Stimulated activated CD4-positive, alpha-beta T cell treated with anti-CD3 and anti-CD28 coated beads, Interleukin-2, amount 100 ng/mL, for 4 hours (primary cell): ENCODE measurements at places on chromosomes 16 and 17.

- no peak for DNase-seq
These were observed 32.4 kb downstream of the SMARCE1 start for GRCh38 chr17:40615068-40615840.

- DNase-seq = no peak
These were observed 11.1 kb downstream of the NACA2 start for GRCh38 chr17:61579961-61580360.

GRCh38 chr17:52181782-52182181 lies 23.3 kb upstream of the CA10 start:
- no peak for DNase-seq

GRCh38 chr17:3892095-3892998 lies 506 bp downstream of the CAMKK1 start:
- DNase-seq = peak; percentile 80

GRCh38 chr16:19929062-19929511 lies 44.4 kb upstream of the GPRC5B start:
- no peak for DNase-seq
